ENCODE measurements at places on chromosomes 3 and 15. TPM values are rescaled to one million over a fixed set of nuclear protein-coding genes. Genes with fewer than 3 reads are reported as not detected.

Gene SLC49A4
- 11.4 TPM for polyA plus RNA-seq

Gene MORC1
- polyA plus RNA-seq, result not detected

Gene XCR1
- polyA plus RNA-seq, result 0.80 TPM

Gene GOLGA8Q
- 1.8 TPM for polyA plus RNA-seq

Gene TEX55
- not detected for polyA plus RNA-seq

Gene LMLN
- 12.6 TPM for polyA plus RNA-seq

Gene LSAMP
- polyA plus RNA-seq, result 20.2 TPM

Gene SEMA7A
- polyA plus RNA-seq, result 6.1 TPM

Gene CCDC174
- polyA plus RNA-seq, result 29.7 TPM

- DNase-seq, result no peak
These were observed 166.4 kb upstream of the GBE1 start for GRCh38 chr3:81927811-81928210.

GRCh38 chr3:123634149-123635051 lies 49.5 kb upstream of the HACD2 start:
- no peak for DNase-seq

GRCh38 chr3:189737071-189737470 lies 105.9 kb downstream of the TP63 start:
- no peak for DNase-seq

DNA sequence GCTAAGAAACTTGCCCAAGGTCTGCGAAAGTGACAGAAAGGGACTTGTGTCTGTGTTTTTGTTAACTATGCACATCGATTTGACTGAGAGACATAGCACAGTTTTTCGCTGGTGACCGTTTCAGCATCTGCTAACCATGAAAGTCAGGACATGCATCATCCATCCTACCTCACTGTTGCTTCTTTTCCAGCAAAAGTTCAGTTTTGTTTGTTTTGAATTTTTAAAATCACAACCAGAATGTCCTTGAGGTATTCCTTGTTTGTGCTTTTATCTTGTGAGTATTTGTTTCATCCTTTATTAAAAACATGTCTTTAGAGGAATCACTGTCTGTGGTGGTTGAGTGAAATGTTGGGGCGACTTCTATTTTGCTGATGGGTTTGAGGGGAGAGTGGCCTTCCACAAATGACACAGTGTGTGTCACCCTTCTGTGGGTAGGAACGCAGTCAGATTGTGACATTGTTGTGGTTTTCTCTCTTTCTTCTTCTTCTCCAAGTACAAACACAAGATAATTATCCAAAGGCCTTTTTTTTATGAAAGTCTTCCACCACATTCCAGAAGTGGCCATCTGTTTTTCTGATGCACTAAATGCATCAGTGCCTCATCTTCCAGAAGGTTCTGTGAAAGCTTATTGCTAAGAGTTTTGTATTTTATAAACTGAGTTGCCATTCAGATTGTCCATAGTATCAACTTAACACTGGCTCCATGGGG lies 214.4 kb upstream of the NR2E3 start:
- DNase-seq, result no peak

- no peak for DNase-seq
These were observed 1.3 kb downstream of the CCR8 start for GRCh38 chr3:39330824-39331223.

- DNase-seq, result peak; percentile 67
These were observed 5.6 kb downstream of the RAB8B start for GRCh38 chr15:63194880-63195568.

DNA sequence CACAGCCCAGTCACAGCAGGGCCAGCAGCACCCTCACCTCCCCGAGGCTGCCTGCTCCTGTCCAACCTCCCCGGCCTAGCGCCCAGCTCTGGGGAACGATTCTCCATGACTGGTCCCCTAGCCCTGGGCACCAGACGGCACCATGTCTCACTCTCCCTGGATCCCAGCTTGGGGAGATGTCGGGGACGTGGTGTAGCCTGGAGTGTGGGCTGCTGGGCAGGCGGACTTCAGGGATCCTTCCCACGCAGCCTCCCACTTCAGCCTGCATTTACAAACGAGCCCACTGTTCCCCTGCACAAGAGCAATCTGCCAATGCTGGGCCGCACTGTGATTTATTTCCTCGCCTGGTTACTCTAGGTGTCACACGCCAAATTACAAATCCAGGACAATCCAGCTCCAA lies 31.3 kb downstream of the NUP210 start:
- DNase-seq, result no peak

DNA sequence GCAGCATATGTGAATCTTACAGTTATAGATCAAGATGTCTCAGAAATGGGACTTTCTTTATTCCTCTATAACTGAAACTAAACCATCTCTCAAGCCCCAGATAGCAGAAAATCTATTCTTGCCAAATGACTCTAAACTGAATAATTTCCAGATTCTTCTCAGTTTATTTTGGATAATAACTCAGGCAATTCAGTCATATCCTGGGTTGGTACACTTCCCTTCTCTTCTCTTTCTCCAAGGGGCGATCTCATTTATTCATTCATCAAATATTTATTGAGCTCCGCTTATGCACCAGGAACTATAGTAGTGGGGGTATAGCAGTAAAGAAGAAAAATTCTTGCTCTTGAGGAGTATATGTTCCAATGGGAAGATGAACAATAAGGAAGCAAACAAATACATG lies 13.5 kb upstream of the PCOLCE2 start:
- DNase-seq, result no peak

DNA sequence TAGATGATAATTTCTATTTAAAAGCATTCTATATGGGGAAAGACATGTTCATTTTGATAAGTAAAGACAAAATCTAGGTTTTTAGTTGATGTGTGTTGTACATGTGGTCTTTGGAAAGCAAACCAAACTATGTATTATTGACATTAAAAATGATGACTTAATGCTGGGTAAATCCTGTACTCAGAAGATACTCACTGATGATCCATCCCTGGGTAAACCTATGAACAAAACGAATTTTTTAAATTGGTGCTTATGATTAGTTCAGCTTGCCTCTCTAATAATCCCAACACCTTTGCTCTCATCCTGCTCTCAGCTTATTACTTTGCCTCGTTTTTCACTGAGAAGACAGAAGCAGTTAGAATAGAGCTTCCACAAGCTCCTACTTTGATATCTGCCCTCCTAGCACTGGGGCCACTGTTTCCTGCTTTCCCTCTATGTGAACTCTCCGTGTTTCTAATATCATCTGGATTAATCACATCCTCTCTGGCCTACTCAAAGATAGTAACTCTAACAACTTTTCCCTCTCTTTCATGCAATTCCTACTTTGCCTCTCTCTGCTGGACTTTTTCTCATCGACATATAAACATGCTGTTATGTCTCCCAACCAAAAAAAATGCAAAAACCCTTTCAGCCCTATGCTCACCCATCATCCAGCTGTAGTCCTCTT lies 29.3 kb downstream of the RARRES1 start:
- no peak for DNase-seq

DNA sequence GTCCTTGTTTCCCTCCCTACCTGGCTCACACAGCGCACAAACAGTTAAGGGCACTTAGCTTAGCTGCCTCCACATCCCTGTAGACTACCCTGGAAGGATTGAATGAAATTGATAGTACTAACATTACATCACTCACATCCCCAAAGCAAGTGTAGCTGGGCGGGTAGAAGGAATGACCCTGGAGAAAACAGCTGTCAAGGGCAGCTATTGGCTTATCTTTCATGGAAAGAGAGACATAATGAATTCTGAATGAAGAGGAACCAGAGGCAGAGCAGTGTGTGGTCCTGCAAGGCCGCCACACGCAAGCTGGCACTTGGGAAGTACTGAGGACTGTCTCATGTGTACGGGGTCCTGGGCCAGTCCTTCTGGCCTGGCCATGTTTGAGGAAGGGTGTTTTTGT lies 369.6 kb upstream of the RGMA start:
- DNase-seq, result no peak

GRCh38 chr3:76456322-76456721 lies 583.6 kb upstream of the ROBO2 start:
- no peak for DNase-seq

DNA sequence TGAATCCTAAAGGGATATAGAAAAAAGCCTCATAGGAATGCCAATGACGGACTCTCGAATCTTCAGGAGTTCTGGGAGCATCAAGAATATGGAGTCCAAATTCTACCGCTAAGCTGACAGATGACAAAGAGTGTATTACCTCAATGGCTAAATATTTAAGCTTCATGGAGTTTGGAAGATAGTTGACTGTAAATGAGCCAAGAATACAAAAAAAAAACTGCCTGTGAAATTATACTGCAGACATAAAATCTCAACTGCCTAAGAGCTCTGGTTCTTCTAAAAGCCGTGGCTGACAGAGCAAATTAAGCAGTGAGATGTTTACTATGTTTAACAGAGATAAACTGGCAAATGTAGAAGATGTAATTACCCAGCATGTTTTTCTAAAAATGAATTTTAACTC lies 140.0 kb downstream of the GADL1 start:
- no peak for DNase-seq

- DNase-seq, result no peak
These were observed 425.2 kb downstream of the ZBTB20 start for GRCh38 chr3:114721864-114722263.

GRCh38 chr3:187319699-187320302 lies 28.3 kb upstream of the MASP1 start:
- peak; percentile 19 for DNase-seq

DNA sequence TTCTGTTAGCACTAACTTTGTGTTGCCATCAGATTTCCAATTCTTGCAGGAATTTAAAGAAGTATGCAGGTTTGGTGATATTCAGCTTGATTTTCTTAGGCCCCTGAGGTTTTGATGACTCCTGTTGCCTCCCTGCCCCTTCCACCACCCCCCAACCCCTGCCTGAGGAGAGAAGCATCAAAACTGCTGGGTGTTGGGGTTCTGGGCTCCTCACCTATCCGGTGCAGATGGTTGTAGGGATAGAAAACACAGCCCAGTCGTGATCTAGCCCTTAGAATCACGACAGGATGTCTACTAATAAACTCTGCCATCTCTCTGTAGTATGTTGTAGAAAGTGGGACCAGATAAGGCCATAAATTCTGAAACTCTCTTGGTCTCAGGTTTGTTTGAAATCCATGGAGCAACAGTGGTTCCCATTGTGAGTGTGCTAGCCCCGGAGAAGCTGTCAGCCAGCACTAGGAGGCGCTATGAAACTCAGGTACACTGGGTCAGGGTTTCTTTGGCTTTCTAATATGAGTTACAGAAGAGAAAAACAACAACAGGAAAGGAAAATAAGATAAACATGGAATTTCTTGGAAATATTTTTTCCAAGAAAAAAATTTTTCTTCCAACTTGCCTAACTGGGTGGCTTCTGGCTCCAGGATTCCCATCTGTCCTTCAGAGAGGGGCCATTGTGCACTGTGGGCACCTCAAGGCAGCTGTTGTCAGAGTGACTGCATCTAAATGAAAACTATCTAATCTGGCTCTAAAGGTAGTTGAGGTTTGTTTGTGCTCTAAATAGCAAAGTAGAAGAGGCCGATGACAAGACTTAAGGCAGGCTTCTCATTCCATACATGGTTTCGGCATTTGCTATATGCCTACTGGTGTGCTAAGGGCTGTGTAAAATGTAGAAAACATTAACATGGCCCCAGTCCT lies 8.7 kb downstream of the SRP14 start:
- no peak for DNase-seq

DNA sequence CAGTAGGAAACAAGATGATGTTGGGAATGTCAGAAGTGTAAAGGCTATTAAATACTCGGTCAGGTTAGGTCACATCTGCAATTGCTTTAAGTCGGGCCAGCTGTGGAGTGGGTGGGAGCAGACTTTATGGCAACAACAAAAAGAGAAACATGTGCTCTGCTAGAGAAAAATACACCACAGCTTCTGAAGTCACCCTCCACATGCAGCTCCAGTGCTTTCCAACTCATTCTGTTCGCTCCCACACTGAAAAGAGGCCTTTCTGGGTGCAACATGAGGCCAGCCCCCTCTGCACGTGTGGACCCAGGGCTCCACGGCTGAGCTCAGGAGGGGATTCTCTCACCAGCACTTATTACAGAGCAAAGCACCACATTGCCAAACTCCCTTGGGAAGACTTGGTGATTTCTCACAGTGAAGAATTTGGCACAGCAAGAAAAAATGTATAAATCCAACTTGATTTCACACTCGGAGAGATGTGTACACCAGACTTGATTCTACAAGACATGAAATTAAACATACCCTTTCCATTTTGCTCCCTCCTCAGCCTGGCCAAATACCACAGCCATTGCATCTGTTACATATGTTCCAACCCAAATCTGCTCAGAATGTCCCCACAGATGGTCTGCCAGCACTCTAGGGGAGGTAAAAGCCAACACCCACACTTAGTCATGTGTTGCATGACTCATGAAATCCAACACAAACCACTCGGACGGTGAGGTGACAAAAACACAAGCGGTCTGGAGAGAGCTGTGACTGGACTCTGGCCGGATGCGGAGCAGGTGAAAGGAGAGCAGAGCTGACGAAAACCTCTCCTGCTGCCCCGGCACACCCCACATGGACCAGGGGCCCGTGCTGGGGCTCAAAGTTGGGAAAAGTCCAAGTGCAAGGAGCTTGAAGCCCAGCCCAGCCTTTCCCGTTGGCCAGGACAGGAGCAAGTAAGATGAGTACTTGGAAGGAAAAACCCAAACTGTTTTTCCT lies 74.6 kb downstream of the ITGB5 start:
- no peak for DNase-seq

DNA sequence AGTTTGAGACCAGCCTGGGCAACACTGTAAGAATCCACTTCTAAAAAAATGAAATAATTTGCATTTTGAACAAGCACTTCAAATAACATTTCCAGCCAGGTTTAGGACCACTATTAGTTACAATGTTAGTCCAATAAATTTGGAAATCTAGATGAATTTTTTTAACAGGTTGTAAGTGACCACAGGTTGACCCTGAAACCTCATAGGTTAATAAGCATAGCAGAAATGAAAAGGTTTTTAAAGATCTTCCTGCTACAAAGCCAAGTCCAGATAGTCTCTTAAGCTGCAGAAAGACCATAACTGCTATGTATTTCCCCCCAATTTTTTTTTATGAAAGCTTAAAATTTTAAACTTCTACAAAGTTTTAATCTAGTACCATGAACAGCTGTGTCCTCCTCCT lies 1.5 kb upstream of the NIT2 start:
- DNase-seq, result no peak

- DNase-seq, result no peak
These were observed 78.7 kb downstream of the KLF13 start for GRCh38 chr15:31405200-31405920.

DNA sequence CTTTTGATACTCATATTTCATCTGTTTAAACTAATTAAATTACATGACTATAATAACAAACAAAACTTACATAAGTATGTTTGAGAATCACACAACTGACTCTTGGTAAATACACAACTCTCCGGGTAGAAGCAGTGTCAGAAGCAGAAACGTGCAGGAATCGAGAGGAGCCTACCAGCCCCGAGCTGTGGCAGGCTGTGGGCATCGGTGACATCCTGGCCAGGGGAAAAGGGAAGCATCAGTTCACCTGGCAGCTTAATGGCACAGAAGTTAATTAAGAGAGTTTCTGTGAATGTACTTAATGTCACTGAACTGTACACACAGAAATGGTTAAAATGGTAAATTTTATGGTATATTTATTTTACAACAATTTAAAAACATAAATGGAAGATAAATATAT lies 90.2 kb downstream of the CRTC3 start:
- DNase-seq, result no peak

DNA sequence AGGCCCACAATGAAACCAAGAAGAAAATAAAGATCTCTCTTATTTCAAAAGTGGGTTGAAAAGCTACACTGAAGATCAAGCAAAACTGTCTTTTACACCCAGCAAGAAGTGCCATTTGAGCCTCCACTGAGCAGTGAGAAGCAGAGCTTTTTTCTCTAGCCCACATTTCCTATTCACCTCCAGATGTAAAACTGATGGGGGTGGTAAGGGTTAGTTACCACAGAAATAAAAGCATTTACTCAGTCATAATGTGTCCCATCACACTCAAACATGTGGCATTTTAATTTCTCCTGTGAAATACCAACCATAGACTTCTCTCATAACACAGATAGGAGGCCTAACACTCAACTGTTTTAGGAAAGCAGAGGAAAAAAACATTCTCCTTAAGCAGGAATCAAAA lies 21.0 kb downstream of the IFT57 start:
- no peak for DNase-seq

Data from right lung (tissue), 10 donors.